Left cardiac atrium (tissue), 4 donors: ENCODE measurements at places on chromosomes 7 and 10.

DNA sequence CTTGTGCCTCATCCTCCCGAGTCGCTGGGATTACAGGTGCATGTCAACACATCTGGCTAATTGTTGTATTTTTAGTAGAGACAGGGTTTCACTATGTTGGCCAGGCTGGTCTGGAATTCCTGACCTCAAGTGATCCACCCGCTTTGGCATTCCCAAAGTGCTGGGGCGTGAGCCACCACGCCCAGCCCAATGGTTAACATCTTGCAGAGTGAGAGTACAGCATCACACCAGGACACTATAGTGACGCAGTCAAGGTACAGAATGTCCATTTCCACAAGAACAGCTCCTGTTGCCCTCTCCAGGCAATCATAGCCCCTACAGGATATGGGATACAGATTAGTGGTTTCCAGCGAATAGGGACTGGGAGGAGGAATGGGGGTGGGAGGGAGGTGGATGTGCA is 34.0 kb downstream of the MYO1G start:
- no peak for DNase-seq

DNA sequence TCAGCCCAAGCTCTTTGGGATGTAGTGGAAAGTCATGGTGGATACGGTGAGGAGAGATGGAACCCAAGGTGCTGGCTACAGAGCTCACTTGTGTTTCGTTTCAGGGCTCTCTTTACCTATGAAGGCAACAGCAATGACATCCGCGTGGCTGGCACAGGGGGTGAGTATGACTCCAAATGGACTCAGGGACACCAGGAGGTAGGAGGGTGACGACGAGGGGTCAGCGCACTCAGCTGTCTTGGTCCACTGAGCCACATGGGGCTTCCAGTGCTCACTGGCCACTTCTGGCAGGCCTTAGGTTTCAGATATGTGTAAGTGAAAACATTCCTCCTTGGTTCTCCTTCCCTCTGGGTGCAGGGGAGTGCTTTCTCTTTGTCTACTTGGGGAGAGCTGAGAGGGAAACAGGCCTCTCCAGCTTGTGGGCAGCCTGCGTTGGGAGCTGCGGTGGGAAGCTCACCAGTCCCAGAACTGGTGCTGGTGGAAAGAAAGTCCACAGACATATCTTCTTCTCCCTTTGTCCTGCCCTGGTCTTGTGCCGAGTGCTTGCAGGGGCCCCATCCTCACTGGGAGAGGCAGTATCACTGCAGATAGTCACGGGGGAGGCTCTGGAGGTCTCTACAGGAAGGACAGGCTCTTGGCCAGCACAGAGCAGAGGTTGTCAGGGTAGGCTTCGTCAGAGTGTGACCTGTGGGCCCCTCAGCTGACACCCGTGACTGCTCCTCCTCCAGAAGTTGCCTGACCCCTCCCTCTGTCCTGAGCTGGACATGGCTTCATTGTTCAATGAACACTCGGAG is 5.8 kb downstream of the DBNL start:
- DNase-seq = no peak

DNA sequence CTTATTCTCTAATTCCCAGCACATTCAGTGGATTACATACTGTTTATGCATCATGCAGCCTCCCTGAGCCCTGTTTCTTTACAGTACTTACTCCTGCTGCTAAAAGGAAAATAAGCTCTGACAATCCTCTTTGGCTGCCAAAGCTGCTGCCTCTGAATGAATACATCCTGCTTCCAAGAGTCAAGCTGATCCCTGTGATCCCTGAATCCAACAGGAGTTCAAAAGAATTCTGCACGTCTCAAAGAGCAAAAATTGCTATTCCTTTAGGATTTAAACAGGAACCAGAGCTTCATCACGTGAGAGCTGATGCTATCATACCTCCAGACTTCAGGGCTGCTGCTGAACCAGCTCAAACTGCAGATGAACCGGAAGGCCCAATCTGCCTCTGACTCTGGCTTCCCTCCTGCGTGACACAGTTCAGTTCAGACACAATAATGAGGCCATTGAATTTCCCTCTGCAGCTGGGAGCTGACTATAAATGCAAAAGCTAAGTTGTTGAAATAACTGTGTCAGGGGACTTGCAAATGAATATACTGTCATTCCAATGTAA is 851.0 kb upstream of the PHF14 start:
- peak; percentile 32 for DNase-seq

- DNase-seq = no peak
Observed at GRCh38 chr7:50953820-50954219, 171.1 kb upstream of the GRB10 start.
